ENCODE measurements at places on chromosomes 5 and 9. TPM values are rescaled to one million over a fixed set of nuclear protein-coding genes. Genes with fewer than 3 reads are reported as not detected.

DNA sequence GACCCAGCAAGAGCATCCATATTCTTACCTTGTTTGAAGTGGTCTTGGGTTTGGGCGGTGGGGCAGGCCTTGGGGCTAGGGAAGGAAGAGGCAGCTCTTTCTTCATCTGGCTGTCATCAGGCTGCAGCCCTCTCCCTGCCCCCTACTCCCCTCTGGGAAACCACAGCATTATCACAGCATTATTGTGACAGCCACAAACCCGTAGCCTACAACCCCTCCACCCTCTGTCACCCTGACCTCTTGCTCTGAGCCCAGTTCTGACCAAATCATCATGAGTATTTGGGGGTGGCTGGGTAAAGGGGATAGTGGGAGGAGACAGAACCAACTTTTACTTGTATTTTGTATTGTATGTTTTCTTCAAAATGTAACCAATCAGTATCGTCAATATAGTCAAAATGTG, 94.3 kb upstream of the ARRDC3 start:
- H3K27me3 ChIP-seq, result no peaks in the 10 kb centered on the region
- no peaks in the 10 kb centered on the region for H3K4me1 ChIP-seq
- H3K36me3 ChIP-seq, result no peaks in the 10 kb centered on the region

DNA sequence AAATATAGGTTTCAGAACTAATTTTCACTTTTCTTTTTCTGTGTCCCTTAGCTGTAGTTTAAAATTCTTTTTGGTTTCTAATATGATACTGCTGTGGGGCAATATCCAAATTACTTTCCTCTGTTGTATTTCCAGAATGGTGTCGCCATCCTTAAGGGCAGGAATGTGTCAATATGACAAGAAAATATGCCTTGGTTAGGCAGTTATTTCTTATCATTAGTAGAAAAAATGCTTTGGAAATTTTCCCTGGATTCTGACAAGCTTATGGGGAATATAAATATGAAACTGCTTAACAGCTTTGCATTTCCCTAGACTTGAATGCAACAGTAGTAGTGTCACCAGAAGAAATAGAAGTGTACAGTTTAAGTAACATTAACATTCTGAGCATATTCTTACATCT, 29.4 kb downstream of the ANKRD34B start:
- peaks cover 10% of the 10 kb centered on the region for H3K4me1 ChIP-seq
- no peak for DNase-seq
- H3K27me3 ChIP-seq, result no peaks in the 10 kb centered on the region
- H3K36me3 ChIP-seq, result no peaks in the 10 kb centered on the region

DNA sequence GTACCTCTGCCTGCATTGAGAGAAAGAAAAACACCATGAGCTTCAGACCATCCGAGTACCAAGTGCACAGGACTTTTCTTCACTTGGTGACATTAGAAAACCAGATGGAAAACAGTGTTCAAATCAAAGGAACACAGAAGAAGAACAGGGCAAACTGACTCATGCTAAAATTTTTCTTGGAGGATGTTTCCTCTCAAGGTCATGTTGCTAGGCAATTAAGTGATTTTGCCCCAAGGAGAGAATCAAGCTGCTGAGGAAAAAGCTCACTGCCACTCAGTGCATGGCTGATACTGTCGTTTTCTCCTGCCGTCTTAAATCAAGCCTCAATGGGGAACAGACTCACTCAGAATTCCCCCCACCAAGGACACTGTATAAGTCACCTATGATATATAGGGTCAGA, 57.9 kb upstream of the SIMC1 start:
- DNase-seq, result no peak
- no peaks in the 10 kb centered on the region for H3K36me3 ChIP-seq
- H3K4me3 ChIP-seq, result no peak overlapping the region
- no peaks in the 10 kb centered on the region for H3K4me1 ChIP-seq
- H3K27ac ChIP-seq, result no peak overlapping the region

GRCh38 chr9:127106466-127106855, 16.0 kb downstream of the ANGPTL2 start:
- no peak overlapping the region for H3K27ac ChIP-seq
- peaks cover 18% of the 10 kb centered on the region for H3K4me1 ChIP-seq
- H3K36me3 ChIP-seq, result no peaks in the 10 kb centered on the region
- no peaks in the 10 kb centered on the region for H3K27me3 ChIP-seq

Gene GPR150
- total RNA-seq, result 0.10 TPM

Gene INSL6
- total RNA-seq, result not detected
